ENCODE measurements at places on chromosomes 7 and 10.

GRCh38 chr10:69089638-69090599 is 2.0 kb downstream of the SRGN start:
- no peak for DNase-seq

DNA sequence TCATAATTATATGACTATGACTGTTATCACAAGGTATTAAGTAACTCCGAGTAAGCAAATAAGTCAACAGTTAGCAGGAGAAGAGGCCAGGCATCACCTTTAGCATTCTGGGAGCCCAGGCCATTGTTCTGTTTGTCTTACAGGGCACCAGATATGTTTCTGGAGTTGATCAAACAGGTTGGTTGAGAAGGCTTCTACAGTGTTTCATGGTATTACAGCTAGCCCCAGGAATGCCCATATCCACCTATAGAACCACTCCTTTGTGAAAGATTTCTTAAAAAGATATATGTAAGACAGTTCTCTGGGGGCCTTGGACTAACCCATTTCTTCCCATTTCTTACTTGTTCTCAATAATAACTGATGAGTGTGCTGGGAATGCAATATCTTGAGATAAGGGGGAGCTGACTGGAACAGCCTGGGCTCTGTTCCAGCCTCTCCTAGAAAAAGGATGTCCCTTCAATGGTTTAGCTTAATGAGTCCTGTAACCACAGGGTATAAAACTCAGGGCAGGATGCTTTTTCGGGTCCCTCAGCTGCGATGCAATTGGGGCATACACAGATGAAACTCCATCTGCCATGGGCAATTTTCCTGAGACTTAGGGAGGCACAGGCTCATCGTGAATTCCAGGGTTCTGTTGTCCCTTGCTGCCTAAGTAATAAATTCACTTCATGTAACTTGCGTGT is 286.4 kb downstream of the BAMBI start:
- no peak for DNase-seq

- DNase-seq = peak; percentile 51
Observed at GRCh38 chr7:953547-954327, 743 bp downstream of the ADAP1 start.

DNA sequence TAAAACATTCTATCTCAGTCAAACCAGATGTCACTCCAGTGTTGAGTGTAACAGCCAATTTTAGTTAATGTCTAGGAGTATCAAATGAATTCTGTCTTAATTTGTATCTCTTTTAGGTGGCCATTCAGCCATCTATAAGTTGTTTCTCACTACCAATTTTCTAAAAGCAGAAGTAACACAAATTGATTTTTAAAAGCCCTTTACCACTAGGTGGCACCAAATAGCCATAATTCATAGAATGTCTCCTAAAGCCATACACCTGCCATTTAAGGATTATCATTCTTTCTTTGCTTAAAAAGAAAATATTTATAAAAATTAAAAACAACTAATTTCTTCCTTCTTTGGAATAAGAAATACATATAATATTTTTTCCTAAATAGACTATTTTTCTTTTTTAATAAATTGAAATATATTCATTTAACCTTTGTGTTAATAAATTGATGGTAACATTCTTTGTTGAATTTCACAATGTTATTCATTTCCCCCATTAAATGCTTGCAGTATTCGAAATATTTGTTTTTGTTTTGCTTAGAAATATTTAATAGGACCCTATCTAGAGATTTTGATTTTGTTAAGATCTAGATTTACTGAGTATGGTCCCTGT is 107.8 kb upstream of the PPP1R3A start:
- DNase-seq = peak; percentile 48

- no peak for DNase-seq
Observed at GRCh38 chr10:7542189-7542914, 124.4 kb downstream of the ITIH5 start.

DNA sequence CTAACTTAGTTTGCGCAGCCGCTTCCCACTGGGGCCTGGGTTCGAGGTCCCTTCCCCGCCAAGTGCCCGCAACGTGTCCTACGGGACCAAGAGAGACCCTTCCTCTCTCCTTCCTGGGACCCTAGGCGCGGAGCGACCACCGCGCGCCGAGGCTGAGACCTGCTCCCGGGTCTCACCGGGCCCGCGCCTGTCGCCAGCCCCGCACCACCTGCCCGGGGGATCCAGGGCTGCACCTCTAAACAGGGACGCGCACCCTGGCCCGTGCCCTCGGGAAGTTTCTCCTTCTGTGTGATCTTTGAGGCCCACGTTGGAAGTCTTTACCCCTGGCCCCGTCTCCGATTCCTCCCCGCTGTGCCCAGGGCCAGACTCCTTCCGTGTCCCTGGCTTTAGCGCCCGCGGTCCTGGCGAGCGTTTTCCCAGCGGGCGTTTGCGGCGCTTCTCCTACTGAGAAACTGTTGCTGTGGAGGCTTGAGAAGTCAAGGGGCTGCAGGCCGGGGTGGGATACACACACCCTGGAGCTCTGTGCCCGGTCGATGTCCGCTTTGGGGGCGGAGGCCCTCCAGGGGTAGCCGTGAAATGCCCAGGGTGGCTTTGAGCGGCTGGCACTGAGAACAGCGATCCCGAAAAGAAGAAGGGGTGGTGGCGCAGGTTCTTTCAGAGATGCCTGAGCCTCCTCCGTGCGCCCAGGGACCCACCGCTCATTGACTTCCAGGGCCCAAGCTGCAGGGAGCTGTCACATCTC is 575 bp downstream of the PLPP4 start:
- DNase-seq = no peak

DNA sequence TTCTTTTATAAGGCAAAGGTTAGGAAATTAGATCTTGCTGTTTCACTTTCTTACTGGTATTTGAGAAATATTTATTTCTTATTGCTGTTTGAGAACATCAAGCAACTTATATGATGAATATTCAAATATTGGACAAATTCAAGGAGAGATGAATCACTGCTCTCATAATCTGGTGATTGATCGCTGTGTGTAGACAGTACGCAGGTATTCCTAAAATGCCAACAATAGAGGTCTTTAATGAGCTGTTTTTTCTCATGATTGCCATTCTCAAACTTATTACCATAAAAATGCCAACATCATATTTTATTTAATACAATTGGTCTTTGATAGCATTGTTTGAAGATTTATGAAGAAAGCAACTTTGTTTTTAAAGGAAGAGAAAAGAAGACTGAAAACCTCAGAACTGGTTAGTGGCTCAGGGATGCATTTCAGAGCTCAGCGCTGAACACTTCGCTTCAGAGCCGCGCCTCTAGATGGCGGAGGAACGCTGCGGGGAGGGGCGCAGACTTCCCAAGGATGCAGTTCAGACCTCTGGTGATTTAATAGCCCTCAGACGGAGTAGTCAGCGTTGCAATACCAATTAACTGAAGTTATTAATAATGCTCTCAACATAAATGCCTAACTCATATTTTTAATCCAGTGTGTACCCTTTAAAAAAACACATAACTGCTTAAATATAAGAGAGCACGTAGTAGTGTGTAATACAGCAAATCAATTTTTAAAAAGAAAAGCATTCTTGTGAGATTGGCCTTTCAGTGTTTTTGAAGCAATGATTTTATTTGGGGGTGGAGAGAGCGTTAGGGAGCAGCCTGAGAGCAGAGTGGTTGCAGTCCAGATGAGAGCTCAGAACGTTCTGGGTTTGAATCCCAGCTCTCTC is 38.5 kb upstream of the STEAP4 start:
- DNase-seq = peak; percentile 43

- no peak for DNase-seq
Observed at GRCh38 chr7:77529279-77529678, 7.8 kb upstream of the PTPN12 start.

DNA sequence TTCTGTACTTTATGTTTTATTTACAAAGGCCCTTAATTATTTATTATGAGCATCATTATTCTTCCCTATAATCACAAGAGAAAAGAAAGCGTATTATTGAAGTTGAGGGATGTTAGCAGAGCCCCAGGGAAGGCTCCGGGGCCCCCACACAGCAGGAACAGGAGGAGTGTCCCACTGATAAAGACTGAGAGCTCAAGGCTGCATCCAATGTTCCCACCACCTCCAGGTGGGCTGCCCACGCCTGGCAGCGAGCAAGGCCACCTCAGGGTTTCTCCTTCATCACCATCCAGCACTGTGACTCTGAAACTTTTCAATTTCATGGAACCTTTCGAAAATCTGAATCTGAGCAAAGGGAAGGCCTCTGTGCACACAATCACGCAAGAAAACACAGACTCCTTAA is 35.9 kb upstream of the WIPF3 start:
- DNase-seq = no peak

DNA sequence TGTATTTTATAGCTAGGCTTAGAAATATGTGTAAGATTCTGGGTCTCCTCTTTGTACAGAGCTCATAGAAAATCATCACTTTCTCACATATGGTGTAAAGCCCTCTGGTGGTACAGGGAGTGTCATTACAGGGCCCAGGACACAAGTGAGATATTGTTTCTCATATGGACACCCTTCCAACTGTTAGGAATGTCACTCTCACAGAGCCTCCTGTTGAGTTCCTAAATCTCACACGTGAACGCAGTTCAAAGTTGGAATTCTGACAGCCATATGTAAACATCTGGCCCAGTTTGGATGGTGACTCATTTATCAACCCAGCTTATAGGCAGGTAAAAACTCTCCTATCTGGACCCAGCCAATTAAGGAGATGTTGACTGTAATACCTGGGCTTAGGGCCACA is 35.4 kb upstream of the ZNF107 start:
- DNase-seq = no peak

GRCh38 chr7:93175219-93175618 is 27.0 kb upstream of the SAMD9L start:
- DNase-seq = peak; percentile 3

DNA sequence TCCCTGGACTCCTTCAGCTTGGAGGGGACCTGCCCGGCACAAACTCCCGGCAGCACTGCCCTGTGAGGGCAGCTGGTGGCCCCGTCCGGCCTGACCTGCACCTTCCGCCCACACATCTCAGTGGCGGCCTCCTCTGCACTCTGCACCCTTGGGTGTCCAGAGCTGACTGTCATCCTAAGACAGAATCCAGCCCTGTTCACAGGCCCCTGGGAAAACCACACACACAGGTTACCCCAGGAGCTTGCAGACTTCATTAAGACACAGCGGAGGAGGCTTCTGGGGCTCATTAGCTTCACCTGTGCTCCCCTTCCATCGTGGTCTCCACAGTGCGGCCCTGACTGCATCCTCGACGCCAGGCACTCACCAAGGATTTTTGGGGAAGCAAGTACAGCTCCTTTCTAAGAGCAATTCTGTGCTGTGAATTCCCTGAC is 51.5 kb upstream of the SHH start:
- DNase-seq = no peak

DNA sequence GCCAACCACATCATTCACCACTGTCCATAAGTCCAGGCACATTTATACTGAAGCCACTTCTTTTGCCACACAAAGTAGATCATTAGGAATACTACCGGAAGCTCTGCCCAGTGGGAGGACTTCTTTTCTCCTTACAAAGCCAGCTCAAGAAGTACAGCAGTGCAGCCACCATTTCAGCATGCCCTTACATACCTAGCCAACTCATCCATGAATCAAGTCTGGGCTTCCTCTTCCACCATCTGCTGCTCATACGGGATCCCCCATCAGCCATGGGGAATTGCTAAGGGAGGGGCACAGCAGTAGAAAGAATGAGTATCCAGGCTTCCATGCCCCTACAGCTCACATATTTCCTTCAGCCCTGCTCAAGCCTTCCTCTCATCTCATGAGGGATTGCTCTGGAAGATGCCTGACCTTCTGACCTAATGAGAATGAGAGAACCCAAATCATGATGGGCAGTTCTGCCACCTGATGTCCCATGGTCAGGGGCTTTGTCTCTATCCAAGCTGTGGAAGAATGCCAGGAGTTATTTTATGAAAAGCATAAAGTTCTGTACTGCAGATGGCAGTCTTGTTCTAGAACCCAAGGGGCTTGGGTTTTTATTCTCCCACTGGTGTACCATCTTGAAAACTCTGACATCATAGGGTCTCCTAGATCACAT is 39.5 kb downstream of the ACSM6 start:
- no peak for DNase-seq

DNA sequence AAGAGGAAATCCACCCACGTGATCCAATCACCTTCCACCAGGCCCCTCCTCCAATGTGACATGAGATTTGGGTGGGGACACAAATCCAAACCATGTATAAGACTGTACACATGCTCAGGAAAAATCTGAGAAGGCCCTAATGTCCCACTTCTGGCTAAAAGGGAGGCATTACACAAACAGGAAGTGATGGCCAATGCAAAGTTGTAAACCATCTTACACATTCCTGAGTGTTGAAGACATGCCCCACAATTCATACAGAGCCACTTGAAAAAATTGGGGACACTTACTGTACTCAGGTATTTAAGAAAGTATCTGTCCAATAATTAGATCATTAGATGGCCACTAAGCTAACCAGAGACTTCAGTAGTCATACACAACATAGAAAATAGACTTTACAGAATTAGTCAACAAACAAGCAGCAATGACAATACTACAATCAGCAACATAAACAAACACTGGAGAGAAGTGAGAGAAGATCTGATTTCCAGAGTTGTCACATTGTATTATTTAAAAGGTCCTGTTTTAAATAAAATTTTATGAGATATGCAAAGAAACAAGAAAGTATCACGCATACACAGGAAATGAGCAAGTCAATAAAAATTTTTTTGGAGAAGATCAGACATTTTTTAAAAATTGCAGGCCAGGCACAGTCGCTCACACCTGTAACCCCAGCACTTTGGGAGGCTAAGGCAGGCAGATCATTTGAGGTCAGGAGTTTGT is 143.3 kb downstream of the DGKI start:
- no peak for DNase-seq

DNA sequence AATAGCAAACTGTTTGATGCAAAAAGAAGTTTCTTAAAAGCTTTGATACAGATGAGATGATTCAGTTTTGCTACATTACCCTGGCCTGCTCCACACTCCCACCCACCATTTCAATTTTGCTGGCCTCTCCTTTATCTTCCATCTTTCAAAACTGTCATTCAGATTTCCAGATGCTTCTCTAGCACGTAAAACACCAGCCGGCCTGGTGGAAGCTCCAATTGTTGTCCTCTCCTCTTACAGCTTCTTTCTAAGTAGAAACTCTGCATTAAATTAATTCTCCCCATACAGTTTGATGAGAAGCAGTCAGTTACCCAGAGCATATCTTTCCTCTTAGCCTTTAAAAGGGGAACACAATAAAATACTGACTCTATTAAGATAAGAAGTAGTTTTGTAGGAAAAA is 34.3 kb upstream of the ELMO1 start:
- no peak for DNase-seq

GRCh38 chr10:103713676-103714075 is 141.7 kb downstream of the SH3PXD2A start:
- DNase-seq = no peak

GRCh38 chr7:156120552-156120951 is 308.3 kb upstream of the SHH start:
- no peak for DNase-seq

- DNase-seq = no peak
Observed at GRCh38 chr7:136900005-136900404, 31.6 kb downstream of the CHRM2 start.

GRCh38 chr7:55190511-55191160 is 171.8 kb downstream of the EGFR start:
- no peak for DNase-seq

GRCh38 chr10:15548331-15548730 is 171.4 kb downstream of the ITGA8 start:
- DNase-seq = no peak

- DNase-seq = no peak
Observed at GRCh38 chr7:103127006-103127405, 21.9 kb downstream of the NAPEPLD start.

- no peak for DNase-seq
Observed at GRCh38 chr10:111766464-111766863, 417.1 kb downstream of the GPAM start.

Measured in A549 (cell line).